Activated CD4-positive, alpha-beta T cell treated with anti-CD3 and anti-CD28 coated beads, Interleukin-2, Interleukin-6, amounts not matched to agents 100 ng/mL and 50 ng/mL, durations not matched to agents 16 hours and 8 hours (primary cell): ENCODE measurements at places on chromosomes 3 and 15.
A peak's percentile ranks its signal among the peaks of the same experiment; 100 is the strongest.

DNA sequence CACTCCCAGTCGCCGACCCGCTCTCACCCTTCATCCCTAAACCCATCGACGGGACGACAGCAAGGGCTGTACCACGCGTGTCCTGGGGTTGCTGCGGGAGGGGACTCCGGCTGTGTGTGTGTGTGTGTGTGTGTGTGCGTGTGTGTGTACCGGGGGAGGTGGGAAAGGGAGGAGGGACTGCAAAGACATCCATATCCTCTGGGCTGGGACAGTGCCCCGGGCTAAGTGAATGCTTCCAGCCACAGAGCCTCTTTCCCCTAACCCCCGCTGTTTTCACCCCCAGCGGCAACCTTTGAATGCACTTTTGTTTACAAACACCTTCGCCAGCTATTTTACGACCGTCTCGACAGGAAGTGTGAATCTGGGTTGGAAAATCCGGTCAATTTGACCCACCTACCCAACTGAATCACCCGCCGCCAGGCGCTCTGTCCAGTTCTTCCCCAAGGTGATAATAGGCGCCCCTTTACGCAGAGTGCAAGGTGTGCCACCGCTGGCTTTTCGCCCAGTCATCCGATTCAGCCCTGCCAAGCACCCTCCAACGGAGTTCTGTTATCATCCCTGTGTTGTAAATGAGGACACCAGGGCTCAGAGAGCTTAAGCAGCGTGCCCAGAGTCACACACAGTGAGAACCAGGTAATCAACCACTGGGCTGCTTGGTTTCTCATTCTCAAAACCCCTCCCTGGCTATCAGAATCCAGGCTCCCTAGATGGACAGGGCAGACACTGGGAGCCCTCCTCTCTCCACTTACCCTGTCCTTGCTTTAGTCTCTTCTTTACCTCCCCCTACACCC lies 739 bp upstream of the AMOTL2 start:
- DNase-seq: no peak

DNA sequence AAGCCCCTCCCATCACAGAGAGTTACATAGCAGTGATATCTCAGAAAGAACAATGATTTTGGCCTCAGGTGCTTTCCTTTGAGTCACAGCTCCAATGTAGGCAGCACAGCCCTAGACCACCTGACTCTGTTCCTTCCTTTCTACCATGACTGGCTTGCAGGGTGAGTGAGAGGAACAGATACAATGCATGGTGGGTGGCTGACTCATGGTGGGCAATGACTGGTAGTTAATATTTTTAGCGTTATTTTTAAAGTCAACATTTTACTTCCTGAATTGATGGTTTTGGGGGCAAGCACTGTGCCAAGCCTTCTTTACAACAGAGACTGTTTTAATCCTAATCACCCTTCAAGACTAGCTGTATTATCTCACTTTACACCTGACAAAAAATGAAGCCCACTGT lies 32.8 kb upstream of the ST3GAL6 start:
- DNase-seq: no peak

GRCh38 chr3:149401212-149401925 lies 23.9 kb upstream of the TM4SF1 start:
- no peak for DNase-seq

DNA sequence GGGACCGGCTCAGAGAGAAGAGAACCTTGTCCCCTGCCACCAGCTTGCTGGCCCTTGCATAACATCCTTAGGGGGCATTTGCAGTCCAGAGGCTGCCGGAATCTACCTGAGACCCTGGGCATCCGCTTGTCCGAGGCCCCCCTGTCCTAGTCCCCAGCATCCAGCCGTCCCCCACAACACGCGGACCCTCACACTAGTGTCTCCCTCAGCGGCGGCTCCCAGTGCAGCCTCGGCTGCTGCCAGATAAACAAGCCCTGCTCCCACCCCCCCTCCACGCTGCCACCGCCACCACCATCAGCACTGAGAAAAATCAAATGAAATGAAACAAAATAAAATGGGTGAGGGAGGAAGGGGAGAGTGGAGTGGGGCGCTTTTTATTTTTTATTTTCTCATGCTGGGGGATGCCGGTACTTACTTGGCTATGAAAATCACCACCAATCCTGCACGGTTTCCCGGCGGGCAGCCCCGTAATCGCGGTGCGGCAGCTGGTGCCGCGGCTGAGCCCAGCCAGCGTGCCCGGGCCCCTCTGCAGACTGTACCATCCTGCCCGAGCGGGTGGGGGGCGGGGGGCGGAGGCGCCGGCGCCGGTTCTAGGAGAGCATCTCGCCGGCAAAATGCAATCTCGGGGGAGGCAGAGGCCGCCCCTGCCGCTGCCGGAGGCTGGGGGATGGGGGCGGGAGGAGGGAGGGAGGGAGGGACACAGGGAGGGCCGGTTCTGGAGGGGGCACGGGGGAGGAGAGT lies at the start of gene ATP2B2:
TSS of gene ATP2B2 (minus strand) at position 537 of the 741 bp plus-strand sequence. CDS start 56,043 bp downstream, outside the sequence.
- DNase-seq: no peak

GRCh38 chr15:63945007-63945788 lies 101.1 kb downstream of the DAPK2 start:
- DNase-seq: peak; percentile 76

GRCh38 chr15:52326756-52327155 lies 31.2 kb upstream of the MYO5C start:
- no peak for DNase-seq

DNA sequence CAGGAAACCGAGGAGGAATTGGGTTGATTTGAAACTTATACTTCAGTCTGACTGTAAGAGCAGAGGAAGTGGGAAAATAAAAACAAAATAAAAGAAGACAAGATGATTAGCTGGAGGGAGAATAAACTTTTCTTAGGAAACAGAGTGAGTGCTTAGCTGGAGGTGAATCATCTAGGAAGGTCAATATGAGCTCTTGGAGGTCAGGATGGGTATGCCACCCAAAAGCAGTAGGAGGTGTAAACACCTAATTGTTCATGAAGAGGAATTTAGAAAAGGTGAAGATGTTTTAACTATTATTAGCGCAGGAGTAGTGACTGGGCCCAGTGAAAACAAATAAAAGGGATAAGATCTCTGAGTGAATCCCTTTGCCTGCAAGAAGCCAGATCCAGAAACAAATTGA lies 39.9 kb upstream of the ARL14 start:
- no peak for DNase-seq

- DNase-seq: peak; percentile 58
Observed at GRCh38 chr3:132726341-132726823, 4.2 kb upstream of the NPHP3 start.

DNA sequence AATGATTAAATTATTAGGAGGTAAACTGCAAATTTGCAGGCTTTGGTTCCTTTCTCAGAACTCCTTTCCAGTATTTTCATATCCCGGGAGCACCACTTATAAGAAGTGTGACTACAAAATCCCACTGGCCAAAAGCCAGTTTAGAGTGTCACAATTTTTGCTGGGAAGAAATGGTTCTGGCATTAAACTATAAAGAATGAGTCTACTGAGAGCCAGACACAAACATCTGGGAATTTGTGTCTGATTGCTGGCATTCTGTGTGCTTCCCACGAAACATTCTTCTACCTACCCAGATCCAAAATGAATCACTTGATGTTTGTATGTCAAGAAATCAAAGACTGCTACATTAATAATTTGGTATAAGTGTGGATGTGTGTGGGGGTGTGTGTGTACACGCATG lies 82.8 kb downstream of the DUT start:
- DNase-seq: no peak

DNA sequence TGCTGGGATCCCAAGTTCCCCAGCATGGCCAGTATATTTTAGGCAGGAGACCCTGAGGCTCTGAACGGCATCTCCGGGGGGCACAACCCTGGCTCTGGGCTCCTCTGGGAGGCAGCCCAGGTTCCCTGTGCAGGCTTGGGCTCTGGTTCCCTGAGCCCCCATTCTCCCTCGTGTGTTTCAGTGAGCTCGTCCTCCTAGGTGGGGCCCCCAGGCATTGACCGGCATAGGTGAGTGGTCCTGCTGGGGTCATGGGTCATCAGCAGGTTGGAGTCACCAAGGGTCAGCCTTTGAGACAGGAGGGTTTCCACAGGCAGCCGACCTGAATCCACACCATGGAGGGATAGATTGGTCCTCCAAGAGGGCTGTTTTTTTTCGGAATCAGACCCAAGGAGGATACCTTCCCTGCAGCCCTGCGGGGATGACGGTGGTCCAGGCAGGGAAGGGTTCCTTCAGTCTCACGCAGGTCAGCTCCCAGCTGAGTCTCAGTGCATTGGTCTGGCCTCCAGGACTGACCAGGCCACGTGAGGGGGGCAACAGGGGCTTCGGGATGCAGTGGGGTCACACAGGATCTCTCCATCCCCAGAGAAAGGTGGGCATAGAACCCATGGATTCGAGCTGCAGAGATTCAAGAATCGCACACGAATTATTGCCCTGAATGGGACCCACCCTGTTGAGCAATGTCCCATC lies 226.0 kb downstream of the SNRPN start:
- DNase-seq: no peak

GRCh38 chr15:98667521-98668179 lies 19.3 kb downstream of the IGF1R start:
- DNase-seq: no peak

GRCh38 chr3:22734207-22734606 lies 468.9 kb upstream of the UBE2E2 start:
- no peak for DNase-seq

GRCh38 chr15:75727851-75728715 lies 15.4 kb upstream of the CSPG4 start:
- peak; percentile 73 for DNase-seq

DNA sequence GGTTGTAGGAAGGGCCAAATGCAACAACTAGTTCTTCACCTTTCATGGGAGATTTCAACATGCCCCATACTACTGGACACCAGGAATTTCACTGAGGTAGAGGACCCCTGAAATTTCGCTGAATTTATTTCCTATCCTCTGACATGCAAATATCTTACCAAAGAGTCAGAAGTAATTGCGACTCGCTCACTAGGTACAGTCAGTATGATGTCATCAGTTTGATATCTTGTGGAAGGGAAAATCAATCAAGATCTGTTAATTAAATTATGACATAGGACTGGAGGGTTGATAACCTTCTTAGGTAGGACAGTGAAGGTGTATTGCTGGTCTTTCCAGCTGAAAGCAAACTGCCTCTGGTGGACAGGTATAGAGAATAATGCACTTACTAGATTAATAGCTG lies 74.9 kb upstream of the TNIK start:
- DNase-seq: no peak

GRCh38 chr3:38561746-38562466 lies 65.8 kb downstream of the EXOG start:
- DNase-seq: no peak

DNA sequence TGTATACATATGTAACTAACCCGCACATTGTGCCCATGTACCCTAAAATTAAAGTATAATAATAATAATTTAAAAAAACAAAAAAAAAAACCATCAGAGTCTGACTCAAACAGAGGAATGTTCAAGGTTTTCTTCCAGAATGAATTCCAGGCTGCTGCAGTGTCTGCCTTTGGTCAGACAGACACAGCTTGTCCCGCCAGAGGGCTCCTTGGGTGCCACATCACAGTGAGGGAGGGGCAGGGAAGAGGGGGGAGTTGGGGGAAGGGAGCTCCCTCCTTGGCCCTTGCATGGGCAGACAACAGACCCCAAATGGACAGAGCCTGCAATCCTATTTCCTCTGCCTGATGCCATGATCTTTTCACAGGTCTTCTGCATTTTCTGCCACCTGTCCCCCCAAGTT lies 36.5 kb downstream of the ITGB5 start:
- DNase-seq: no peak

DNA sequence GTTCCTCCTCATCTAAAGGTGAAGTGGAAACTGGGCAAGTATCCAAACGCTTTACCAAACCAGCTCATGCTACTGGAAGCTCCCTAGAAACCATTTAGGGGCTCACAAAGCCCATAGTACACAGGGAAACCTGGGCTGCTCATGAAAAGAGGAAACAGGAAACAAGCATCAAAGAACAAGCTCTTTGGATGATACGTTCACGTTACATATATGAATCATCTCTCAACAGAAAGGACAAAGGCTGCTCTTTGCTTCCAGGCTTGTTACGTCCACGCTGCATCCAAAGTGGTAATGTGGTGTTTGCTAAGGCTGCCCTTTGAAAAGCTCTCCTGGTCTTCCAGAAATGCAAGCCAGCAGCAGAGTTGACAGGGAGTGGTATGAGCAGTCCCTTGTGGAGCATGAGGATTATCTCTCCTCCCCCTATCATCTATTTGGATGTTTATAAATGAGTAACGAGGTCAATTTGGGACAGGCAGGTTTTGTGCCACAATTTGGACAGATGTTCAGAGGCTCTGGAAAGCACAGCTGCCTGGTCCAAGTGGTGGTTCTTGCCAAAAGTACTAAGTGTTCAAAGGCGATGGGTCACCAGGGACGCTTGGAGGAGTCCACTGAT lies 98.0 kb upstream of the RORA start:
- DNase-seq: peak; percentile 1

- DNase-seq: no peak
Observed at GRCh38 chr3:134362670-134363380, 11.4 kb downstream of the AMOTL2 start.

DNA sequence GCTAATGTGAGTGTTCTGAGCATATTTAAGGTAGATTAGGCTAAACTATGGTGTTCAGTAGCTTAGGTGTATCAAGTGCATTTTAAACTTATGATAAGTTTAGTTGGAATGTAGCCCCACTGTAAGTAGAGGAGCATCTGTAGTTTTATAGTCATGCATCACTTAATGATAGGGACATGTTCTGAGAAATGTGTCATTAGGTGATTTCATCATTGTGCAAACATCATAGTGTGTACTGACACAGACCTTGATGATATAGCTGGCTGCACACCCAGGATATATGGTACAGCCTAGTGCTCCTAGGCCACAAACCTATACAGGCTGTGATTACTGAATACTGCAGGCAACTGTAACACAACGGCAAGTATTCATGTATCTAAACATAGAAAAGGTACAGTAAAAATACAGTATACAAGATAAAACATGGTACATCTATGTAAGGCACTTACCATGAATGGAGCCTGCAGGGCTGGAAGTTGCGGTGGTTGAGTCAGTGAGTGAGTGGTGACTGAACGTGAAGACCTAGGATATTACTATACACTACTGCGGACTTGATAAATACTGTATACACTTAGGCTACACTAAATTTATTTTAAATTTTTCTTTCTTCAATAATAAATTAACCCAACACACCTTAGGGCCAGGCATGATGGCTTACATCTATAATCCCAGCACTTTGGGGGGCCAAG lies 17.9 kb downstream of the DNAH1 start:
- no peak for DNase-seq

GRCh38 chr15:45618813-45619212 lies 16.0 kb upstream of the SQOR start:
- peak; percentile 27 for DNase-seq

GRCh38 chr15:100544338-100544841 lies 15.6 kb upstream of the CERS3 start:
- no peak for DNase-seq

GRCh38 chr15:63942486-63943365 lies 103.6 kb downstream of the DAPK2 start:
- no peak for DNase-seq

GRCh38 chr15:98791046-98791701 lies 142.8 kb downstream of the IGF1R start:
- DNase-seq: no peak

- peak; percentile 13 for DNase-seq
Observed at GRCh38 chr3:15997274-15997943, 177.1 kb upstream of the GALNT15 start.
